Left ventricle myocardium inferior (tissue), 1 donor: ENCODE measurements at places on chromosomes 2 and 18. TPM values are rescaled to one million over a fixed set of nuclear protein-coding genes. Genes with fewer than 3 reads are reported as not detected.

The ST8SIA3 gene
- not detected for total RNA-seq

DNA sequence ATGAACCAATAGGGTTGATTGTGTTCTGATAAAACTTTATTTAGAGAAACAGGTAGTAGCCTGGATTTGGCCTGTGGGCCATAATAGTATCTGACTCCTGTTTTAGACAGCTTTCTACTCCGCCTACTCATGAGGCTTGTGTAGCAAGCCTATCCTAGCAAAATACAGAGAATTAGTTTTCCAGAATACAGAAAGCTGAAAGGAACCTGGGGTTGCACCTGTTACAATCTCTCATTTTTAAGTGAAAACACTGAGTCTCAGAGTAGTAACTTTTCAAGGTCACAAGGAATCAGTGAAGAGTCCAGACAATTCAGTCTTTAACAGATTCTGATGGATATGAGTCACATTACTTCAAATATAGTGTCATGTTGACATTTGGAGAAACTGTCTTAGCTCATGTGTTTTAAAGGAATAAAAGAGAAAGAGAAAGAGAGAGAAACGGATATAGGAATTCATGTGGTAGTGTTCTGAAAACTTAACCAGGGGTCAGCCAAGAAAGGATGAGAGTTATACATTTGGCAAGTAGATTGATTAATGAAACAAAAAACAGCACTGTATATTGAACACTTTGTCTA lies 17.0 kb downstream of the ARHGAP28 start:
- peaks cover 13% of the 10 kb centered on the region for H3K4me1 ChIP-seq
- no peak overlapping the region for H3K4me3 ChIP-seq
- no peaks in the 10 kb centered on the region for H3K27me3 ChIP-seq
- DNase-seq: no peak
- H3K27ac ChIP-seq: no peak overlapping the region
- no peaks in the 10 kb centered on the region for H3K36me3 ChIP-seq

DNA sequence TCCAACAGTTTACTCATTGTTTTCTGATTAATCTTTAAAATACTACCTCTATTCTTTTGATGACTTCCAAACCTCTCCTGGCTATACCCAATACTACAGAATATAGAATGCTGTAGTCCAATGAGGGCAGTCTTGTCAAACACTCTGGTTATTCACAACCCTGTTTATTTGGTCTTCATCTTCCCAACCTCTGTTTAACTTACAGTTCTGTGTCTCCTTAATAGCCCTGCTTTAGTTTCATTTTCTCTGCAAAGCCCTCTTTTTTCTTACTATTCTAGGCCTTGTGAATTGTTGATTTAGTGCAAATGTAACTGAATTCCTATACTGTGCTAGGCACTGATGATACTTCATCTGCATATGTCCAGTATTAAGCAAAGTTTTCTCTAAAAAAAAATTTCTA lies 40.0 kb downstream of the ACVR2A start:
- no peaks in the 10 kb centered on the region for H3K36me3 ChIP-seq
- H3K4me3 ChIP-seq: no peak overlapping the region
- no peaks in the 10 kb centered on the region for H3K27me3 ChIP-seq
- DNase-seq: no peak

The SULT1C4 gene
- total RNA-seq: 2.7 TPM
